ENCODE measurements at places on chromosomes 1 and 21. TPM values are rescaled to one million over a fixed set of nuclear protein-coding genes. Genes with fewer than 3 reads are reported as not detected.

The RGS1 gene
- not detected for total RNA-seq

The OR2T11 gene
- total RNA-seq: not detected

The MCOLN3 gene
- total RNA-seq: 3.7 TPM

The SLC2A5 gene
- 0.04 TPM for total RNA-seq

The TAS1R1 gene
- not detected for total RNA-seq

The MFAP2 gene
- 0.54 TPM for total RNA-seq

The HSPA13 gene
- total RNA-seq: 15.8 TPM

The INTS11 gene
- total RNA-seq: 61.7 TPM

The IGSF9 gene
- total RNA-seq: 0.22 TPM

The SIM2 gene
- total RNA-seq: 11.0 TPM

The KCNK2 gene
- 0.12 TPM for total RNA-seq

The GRIK3 gene
- not detected for total RNA-seq

The SPATA46 gene
- not detected for total RNA-seq

The DARS2 gene
- total RNA-seq: 43.1 TPM

The MFN2 gene
- 33.8 TPM for total RNA-seq

The GIPC2 gene
- total RNA-seq: not detected

The KRTAP13-2 gene
- total RNA-seq: not detected

The RGS18 gene
- total RNA-seq: not detected

The MX2 gene
- total RNA-seq: 0.06 TPM

The ANXA9 gene
- 0.80 TPM for total RNA-seq

The HMCN1 gene
- 0.02 TPM for total RNA-seq

The LCE1C gene
- not detected for total RNA-seq

The HSF2BP gene
- 1.8 TPM for total RNA-seq

The CBS gene
- 13.7 TPM for total RNA-seq

The FALEC gene
- not detected for total RNA-seq

The SLC30A2 gene
- total RNA-seq: 0.10 TPM

The MEGF6 gene
- 13.2 TPM for total RNA-seq

The PGLYRP3 gene
- not detected for total RNA-seq

The IKBKE gene
- 7.6 TPM for total RNA-seq

The PROX1 gene
- 0.12 TPM for total RNA-seq

The MAN1C1 gene
- total RNA-seq: 0.20 TPM

The FAM72C gene
- total RNA-seq: 5.8 TPM

The CFHR1 gene
- 0.20 TPM for total RNA-seq

The LCE6A gene
- total RNA-seq: not detected

The CALML6 gene
- total RNA-seq: 0.36 TPM

The FCRL1 gene
- not detected for total RNA-seq

The WNT2B gene
- total RNA-seq: 0.38 TPM

The KRTAP11-1 gene
- total RNA-seq: not detected

The DDX59 gene
- 14.2 TPM for total RNA-seq

The ZMYND12 gene
- 0.58 TPM for total RNA-seq

The VWA5B1 gene
- not detected for total RNA-seq

The TNN gene
- not detected for total RNA-seq
